T47D (cell line): ENCODE measurements at places on chromosomes 3 and 15.

- DNase-seq = no peak
Measured at GRCh38 chr3:54079314-54079713, 43.0 kb upstream of the CACNA2D3 start.

GRCh38 chr3:88312256-88312655 is 162.5 kb downstream of the C3orf38 start:
- DNase-seq = no peak

- DNase-seq = peak; percentile 30
Measured at GRCh38 chr15:40594429-40594836, 384 bp downstream of the KNL1 start.

- DNase-seq = no peak
Measured at GRCh38 chr15:32880642-32881041, 162.8 kb downstream of the GREM1 start.

- no peak for DNase-seq
Measured at GRCh38 chr15:23472678-23473077, 25.6 kb upstream of the GOLGA6L2 start.

- no peak for DNase-seq
Measured at GRCh38 chr3:155846119-155846518, 8.1 kb downstream of the SLC33A1 start.

- no peak for DNase-seq
Measured at GRCh38 chr3:184383033-184383740, 3.3 kb downstream of the CHRD start.

GRCh38 chr3:59542276-59542675 is 492.5 kb upstream of the CFAP20DC start:
- no peak for DNase-seq

- DNase-seq = no peak
Measured at GRCh38 chr3:127978636-127979035, 63.6 kb downstream of the KBTBD12 start.
